ENCODE measurements at places on chromosomes 4 and X. TPM values are rescaled to one million over a fixed set of nuclear protein-coding genes. Genes with fewer than 3 reads are reported as not detected.

DNA sequence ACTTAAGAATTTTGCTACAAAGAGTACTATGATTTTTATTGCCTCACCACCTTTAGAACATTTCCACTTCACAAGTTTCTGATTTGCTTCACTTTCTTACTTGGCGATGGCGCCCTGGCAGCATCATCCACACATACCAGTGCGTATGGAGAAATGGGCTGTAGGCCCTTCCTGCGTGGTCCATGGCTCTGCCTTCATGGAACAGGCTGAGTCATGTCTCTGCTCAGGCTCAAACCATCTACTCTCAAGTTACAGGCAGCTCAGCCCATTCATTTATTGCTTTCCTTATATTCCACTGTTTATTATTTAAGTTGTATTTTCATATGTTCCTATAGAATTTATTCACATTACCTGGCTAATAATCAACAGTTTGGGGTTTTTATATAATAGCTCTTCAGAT is 21.1 kb downstream of the CASP3 start:
- no peaks in the 10 kb centered on the region for H3K27me3 ChIP-seq
- peaks cover 76% of the 10 kb centered on the region for H3K36me3 ChIP-seq
- no peak overlapping the region for H3K4me3 ChIP-seq

GRCh38 chr4:36665985-36666527 is 384.6 kb downstream of the DTHD1 start:
- no peak overlapping the region for H3K4me3 ChIP-seq
- no peaks in the 10 kb centered on the region for H3K4me1 ChIP-seq
- DNase-seq, result no peak
- H3K27me3 ChIP-seq, result peaks cover 1% of the 10 kb centered on the region
- H3K27ac ChIP-seq, result no peak overlapping the region
- H3K36me3 ChIP-seq, result no peaks in the 10 kb centered on the region

DNA sequence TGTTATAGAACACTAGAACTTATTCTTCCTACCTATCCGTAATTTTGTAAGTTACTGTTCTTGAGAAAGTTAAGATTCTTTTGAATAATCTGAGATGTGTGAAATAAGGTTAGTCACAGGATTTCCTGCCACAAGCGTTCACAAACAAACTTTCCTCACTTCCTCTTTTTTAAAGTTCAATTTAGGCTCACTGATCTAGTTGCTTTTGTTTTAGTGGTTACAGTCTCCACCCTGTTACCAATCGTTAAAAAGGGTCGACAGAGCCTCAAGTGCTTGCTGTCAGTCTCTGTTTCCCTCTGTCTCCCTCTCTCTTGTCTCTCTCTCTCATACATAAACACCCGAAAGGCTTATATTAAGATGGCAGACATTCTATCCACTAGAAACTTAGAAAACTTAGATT is 35.9 kb upstream of the STK26 start:
- H3K4me1 ChIP-seq, result peaks cover 30% of the 10 kb centered on the region
- no peaks in the 10 kb centered on the region for H3K27me3 ChIP-seq
- H3K36me3 ChIP-seq, result peaks cover 6% of the 10 kb centered on the region
- peak overlapping the region; percentile 68 for H3K4me3 ChIP-seq

GAR1 gene
- total RNA-seq, result 61.3 TPM

Measured in activated T-helper 1 cell treated with anti-CD3 and anti-CD28 coated beads, Interleukin-12 subunit alpha, Interleukin-12 subunit beta, Interleukin-2, Interleukin-4 antibody, amounts not matched to agents 30 ng/mL and 10 ng/mL and 1 ng/mL, durations not matched to agents 14 hours and 24 hours and 36 hours (primary cell).